ENCODE measurements at places on chromosomes 3 and 15.

- DNase-seq, result no peak
Observed at GRCh38 chr3:13879946-13880810, at the start of gene WNT7A. TSS of gene WNT7A (minus strand) at chr3:13880071. CDS start at chr3:13879816, 255 bp downstream.

DNA sequence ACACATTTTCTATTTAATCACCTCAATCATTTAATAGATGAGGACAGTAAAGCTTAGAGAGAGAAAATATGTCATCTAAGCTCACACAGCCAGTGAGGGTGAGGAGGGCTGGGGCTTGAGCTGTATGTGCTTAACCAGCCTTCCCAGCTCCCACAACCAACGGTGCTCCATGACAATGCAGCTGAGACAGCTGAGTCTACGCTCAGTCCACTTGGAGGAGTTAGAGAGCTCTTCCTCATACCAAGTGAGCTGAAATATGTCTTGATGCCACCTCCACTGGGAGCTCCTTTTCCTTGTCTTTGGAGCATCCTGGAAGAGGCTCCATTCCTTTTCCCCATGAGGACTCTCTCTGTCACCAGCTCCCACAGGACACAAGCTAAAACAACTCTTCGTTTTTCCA lies 9.3 kb downstream of the HOMER2 start:
- no peak for DNase-seq

- DNase-seq, result no peak
Observed at GRCh38 chr3:26525013-26525412, 97.6 kb upstream of the LRRC3B start.

GRCh38 chr15:89132611-89133507 lies 44.6 kb downstream of the ABHD2 start:
- peak; percentile 46 for DNase-seq

GRCh38 chr3:172018364-172018763 lies 21.0 kb upstream of the FNDC3B start:
- DNase-seq, result no peak

Data from heart left ventricle (tissue), 16 donors.